ENCODE measurements at places on chromosomes 2 and 18.

- DNase-seq = no peak
Measured at GRCh38 chr2:5700551-5700950, 8.4 kb downstream of the SOX11 start.

DNA sequence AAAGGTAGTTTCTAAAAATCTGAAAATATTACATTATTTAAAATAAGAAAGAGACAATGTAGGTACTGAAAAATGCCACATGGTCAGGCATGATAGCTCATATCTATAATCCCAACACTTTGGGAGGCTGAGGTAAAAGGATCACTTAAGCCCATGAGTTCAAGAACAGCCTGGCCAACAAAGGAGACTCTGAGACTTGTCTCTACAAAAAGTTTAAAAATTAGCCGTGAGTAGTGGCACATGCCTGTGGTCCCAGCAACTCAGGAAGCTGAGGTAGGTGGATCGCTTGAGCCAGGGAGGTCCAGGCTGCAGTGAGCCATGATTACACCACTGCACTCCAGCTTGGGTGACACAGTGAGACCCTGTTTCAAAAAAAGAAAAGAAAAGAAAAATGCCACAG lies 21.8 kb downstream of the ATAD2B start:
- DNase-seq = no peak

GRCh38 chr2:96185516-96185915 lies 23.1 kb downstream of the STARD7 start:
- no peak for DNase-seq

DNA sequence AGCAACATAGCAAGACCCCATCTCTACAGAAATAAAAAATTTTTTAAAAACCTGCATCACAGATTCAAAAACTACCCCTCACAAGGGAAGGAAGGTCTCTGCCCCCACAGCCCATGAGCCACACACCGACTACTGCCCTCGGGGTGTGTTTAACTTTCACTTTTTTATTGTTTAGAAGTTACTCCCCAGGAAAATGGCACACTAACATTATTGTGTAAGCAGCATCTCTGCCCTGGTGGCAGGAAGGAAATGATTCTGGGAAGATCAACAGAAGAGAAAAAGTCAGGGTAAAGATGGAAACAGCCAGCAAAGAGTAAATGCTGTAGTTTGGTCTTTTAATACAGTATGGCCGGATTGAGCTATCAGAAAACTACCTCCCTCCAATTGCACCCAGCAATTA lies 21.9 kb downstream of the TRABD2A start:
- DNase-seq = no peak

DNA sequence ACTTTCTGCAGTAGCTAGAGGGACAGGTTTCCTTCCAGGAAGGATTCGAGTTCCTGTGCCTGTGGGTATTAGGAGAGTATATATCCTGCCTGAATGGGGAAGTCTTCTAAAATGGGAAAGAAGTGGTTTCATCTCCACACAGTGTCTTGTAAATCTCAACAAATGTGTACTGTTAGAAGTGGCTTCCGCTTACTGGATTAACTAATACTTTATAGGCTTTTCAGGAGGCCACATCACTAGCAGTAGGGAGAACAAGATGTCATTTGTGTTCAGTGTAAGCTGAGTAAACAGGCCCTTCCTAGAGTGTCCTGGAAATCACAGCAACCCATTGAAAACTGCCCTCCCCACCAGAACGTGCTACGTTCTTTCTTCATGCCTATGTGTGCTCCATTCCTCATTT lies 12.5 kb upstream of the POLR1B start:
- DNase-seq = no peak

DNA sequence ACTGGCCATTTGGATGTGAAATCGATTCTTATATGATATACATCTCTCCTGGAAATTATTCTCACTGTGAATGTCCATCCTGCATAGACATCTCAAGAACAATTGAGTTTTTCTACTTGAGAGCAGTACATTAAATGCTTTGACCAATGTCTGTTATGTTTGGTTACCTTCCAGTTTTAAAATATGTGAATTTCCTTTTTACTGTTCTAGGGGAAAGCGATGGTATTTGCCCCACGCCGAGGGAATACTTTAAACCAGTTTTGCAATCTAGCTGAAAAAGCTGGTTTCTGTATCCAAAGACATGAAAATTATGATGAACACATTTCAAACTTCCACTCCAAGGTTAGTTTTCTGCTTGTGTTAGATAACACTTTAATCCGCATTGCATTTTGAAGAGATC lies 175.3 kb upstream of the SIX3 start:
- no peak for DNase-seq

DNA sequence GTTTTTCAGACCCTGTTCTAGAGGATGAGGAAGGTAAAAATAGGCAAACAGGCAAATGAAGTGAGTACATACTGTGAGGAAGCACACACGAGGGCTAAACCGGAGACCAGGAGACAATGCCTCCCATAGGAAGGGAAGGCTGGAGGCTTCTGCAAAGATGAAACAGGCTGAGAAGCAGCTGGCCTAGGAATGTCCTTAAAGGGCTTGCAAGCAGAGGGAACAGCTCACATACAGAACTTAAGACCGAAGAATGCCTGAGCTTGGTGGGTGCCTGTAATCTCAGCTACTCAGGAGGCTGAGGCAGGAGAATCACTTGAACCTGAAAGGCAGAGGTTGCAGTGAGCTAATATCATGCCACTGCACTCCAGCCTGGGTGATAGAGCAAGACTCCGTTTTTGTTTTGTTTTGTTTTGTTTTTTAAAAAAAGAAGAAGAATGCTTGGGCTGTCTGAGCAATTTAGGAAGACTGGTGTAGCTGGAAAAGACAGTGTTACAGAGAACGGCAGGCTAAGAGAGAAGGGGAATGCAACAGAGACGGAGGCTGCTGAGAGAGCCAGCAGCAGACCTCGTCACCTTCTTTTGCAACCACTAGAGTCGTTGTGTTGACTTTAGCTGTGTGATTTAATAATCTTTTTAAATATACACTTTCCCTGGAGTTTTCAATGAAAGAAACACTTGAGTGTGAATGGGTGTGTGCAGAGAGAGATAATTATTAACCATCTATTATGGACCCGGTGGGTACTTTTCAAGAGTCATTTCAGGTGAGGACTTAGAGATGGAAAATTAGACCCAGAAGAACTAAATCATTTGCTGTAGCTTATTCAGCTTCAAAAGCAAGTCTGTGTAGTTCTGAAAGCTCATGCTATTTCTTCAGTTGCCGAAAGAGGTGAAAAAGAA lies 232.8 kb downstream of the GALR1 start:
- no peak for DNase-seq

GRCh38 chr2:113255140-113256070 lies 23.3 kb downstream of the PAX8 start:
- no peak for DNase-seq

DNA sequence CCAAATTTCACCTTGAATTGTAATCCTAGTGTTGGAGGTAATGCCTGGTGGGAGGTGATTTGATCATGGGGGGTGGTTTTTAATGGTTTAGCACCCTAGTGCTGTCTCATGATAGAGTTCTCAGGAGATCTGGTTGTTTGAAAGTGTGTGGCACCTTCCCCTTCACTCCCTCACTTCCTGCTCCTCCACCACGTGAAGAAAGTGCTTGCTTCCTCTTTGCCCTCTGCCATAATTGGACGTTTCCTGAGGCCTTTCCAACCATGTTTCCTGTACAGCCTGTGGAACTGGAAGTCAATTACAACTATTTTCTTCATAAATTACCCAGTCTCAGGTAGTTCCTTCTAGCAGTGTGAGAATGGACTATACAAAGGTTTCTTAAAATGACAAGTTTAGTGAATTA lies 251.8 kb upstream of the NETO1 start:
- DNase-seq = no peak

- no peak for DNase-seq
Measured at GRCh38 chr2:37232131-37232933, 874 bp downstream of the NDUFAF7 start.

GRCh38 chr2:76429374-76429773 lies 718.7 kb upstream of the GCFC2 start:
- no peak for DNase-seq

DNA sequence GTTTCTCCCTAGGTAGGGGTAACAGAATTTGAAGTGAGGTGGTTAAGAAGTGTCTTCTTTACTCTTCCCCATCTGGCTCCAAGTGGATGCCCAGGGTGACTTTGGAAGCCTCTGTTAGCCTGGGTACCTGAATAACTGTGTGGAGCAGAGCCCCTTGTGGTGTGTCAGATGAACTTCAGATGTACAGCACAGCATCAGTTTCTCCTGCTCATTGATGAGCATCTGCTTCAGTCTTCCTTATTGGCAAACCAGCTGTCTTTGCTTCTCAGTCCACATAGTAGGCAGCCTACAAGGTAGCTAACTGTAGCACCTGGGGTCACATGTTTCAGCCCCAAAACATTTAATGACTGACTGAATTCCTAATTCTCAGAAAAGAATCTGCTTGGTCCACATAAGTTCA lies 56.2 kb upstream of the ATP8B1 start:
- DNase-seq = no peak

- no peak for DNase-seq
Measured at GRCh38 chr2:104572834-104573233, 281.1 kb upstream of the POU3F3 start.

- no peak for DNase-seq
Measured at GRCh38 chr2:36296798-36297197, 58.8 kb upstream of the CRIM1 start.

- no peak for DNase-seq
Measured at GRCh38 chr2:187985923-187986322, 305.8 kb upstream of the GULP1 start.

- no peak for DNase-seq
Measured at GRCh38 chr18:59359576-59359952, 499 bp upstream of the LMAN1 start.

DNA sequence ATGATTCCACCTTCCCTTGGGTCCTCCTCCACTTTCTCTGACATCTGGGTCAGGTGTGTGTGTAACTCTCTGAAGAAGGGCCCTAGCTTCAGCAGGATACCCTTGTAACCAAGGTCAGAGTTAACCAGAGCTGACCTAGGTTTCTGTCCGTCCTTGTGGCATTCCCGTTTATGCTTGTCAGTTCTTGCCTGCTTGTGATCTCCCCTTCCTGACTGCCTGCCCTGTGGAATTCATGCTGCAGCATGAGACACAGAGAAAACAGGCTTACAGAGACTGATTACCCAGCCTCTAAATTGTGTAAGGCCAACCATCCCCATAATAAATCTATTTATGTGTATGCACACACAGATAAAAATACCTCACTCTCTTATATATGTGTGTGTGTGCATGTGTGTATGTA lies 22.8 kb downstream of the NXPH2 start:
- DNase-seq = no peak

DNA sequence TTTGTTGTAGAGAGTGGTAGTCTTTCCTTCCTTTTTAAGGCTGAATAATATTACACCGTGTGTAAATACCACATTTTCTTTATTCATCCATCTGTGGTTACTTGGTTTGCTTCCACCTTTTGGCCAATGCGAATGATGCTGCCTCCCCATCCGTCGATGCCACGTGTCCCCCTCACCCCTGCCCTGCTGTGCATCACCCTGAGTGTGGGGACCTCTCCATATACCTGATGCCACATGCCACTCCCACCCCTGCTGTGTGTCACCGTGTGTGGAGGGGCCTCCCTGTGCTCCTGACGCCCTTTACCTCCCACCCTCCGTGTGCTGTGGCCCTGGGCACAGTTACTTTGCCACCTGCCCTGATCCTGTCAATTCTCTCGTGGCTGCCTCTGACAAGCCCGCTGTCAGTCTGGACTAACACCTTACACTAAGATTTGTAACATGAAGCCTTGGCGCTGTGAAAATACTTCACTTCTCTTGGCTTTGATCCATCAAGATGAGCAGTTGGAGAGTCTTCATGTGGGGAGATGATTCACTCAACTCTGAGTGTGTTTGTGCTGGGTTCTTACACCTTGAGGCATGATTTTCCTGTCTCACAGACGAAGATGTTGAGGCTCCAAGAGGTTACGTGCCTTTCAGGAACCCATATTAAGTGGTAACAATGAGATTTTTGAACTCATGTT lies 234.0 kb downstream of the ZNF407 start:
- DNase-seq = no peak

DNA sequence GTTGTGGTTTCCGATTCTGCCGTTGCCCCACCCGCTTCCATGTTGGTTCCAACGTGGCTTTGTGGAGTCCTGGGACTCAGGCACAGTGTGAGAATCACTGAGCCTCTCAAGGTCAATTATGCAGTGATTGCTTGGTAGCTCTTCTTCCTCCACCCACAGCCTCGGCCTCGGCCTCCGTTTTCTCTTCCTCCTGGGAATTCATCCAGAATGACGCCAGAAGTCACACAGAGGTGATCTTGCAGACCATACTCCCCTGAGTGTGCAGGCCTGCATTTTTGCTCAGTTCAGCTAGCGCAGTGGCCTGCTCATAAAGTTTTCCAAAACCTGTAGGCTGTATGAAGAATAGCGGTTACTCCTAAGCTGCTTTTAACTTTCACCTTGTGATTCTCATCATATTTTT lies 273.3 kb downstream of the GBX2 start:
- DNase-seq = no peak

DNA sequence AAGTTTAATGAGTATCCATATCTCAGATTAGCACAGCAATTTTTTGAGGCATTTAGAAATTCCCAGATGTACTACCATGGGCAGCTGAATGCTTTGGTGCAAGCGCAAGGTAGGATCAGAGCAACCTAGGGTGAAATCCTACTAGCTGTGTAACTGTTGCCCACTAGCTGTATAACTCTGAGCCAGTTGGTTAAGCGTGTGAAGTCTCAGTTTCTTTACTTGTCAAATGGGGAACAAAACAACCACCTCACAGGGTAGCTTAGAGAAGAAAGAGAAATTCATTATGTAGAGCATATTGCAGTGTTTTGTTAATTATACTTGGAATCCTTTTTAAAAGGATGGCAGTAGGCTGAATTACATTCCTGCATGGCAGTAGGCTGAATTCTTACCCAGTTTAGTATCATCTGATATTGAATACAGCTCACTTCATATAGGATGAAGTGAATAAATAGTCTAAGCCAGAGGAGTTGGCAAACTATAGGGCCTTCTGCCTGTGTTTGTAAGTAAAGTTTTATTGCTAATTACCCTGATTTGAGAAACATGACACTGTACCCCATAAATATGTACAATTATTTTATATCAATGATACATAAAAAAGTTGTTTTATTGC lies 180.7 kb downstream of the PLCL1 start:
- DNase-seq = no peak

DNA sequence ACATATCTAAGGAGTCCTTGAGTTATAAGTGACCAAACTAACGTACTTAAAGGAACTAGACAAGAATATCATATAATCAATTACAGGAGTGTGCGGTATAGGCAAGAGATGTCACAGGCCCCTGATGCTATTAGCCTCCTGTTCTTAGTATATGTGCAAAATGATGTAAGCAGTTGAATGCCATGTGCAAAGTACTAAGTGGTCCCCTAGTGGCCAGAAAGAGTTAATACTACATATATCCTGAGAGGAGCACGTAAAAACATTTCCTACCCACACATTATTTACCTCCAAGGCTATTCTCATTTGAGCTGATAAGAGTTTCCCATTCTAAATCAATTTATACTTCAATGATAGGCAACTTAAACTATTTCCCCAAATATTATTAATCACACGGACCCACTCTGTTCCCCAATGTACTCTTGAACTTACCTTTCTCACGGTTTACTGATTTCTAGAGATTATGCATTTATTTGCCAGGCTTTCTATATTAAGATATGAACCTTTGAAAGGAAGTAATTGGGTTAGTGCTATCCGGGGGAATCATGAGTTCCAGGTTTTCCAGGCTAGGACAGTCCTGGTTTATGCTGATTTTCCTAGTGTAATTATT lies 158.0 kb upstream of the KLHL14 start:
- DNase-seq = no peak

GRCh38 chr2:177165061-177165583 lies 47.5 kb upstream of the HNRNPA3 start:
- DNase-seq = no peak

All from activated T-helper 1 cell treated with anti-CD3 and anti-CD28 coated beads, Interleukin-12 subunit alpha, Interleukin-12 subunit beta, Interleukin-2, Interleukin-4 antibody, amounts not matched to agents 30 ng/mL and 10 ng/mL and 1 ng/mL, durations not matched to agents 14 hours and 24 hours and 36 hours (primary cell).